ENCODE measurements at places on chromosomes 11 and 22. TPM values are rescaled to one million over a fixed set of nuclear protein-coding genes. Genes with fewer than 3 reads are reported as not detected.

The H19 gene
- 420 TPM for total RNA-seq

The CD3D gene
- 0.62 TPM for total RNA-seq

The CNGA4 gene
- total RNA-seq, result not detected

The MGAT3 gene
- 3.9 TPM for total RNA-seq

The HEPN1 gene
- total RNA-seq, result not detected

The ART1 gene
- 2.3 TPM for total RNA-seq

- peak; percentile 6 for DNase-seq
These were observed 20.0 kb upstream of the SMIM38 start for GRCh38 chr11:69135420-69136363.

DNA sequence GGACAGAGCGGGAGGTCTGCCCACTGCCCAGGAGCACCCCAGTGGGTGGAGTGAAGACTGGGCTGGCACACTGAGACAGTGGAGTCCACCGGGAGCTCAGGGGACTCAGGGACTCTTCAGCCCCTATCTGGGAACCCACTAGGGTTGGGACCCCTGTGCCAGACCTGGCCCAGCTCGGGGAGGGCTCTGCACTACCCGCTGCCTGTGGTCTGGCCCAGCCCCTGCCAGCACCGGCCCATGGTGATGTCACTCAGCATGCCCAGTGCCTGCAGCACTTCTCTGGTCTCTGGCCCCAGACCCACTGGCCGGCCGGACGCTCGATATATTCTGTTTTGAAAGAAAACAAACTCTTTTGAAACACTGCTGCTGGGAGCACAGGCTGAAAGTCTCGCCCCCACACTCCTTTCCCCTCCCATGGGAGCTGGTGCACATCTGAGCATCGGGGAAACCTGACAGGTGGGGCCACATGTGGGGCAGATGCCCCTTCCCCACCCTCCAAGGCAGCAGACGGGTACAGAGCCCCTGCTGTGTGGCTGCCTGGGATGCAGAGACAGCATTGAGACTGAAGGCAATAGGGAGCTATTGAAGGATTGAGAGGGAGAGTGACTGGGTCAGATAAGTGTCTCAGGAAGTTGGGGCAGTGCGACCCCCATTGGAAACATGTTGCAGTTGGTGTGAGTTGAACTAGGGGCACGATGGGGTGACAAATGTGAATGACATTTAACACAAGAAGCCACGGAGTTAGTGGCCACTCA lies 62.9 kb downstream of the MYEOV start:
- no peak for DNase-seq

DNA sequence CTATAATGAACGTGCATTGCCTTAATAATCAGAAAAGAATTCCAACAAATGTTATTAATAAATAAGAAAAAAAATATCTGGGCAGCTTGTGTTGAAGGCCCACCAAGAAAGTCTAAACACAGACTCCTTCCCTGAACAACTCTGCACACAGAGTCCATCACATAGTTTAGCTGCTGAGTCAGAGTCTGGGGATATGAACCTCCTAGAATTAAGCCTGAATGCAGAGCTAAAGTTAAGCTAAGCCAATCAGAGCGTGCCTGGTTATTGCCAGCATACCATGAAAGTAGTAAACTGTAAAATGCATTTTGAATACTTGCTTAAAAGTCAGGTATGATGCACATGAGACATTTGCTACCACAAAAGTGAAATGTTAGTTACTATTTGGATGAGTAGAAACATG lies 25.6 kb upstream of the TENM4 start:
- no peak for DNase-seq

GRCh38 chr11:10868352-10868751 lies 10.5 kb upstream of the ZBED5 start:
- no peak for DNase-seq

DNA sequence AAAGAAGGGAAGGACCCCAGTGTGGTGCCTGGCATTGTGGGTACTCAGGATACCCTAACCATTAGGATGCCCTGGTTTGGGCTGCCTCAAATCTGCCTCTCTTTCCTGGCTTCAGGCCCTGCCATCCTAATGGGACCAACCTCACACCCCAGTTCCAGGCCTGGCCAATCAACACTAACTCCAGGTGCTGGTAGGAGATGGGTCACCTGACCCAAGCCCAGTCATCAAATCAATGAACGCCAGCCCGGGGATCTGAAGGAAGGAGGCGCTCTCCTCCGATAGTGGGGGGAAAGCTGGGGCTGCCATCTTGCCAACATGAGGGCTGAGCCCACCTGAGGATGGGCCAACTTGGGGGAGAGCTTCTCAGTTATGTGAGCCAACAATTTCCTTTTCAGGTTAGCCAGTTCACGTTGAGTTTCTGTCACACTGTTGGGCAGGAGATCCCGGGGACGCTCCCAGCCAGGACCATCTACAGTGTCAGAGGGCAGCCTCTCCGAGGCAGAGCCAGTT lies 12.7 kb downstream of the MFNG start:
- DNase-seq, result no peak

DNA sequence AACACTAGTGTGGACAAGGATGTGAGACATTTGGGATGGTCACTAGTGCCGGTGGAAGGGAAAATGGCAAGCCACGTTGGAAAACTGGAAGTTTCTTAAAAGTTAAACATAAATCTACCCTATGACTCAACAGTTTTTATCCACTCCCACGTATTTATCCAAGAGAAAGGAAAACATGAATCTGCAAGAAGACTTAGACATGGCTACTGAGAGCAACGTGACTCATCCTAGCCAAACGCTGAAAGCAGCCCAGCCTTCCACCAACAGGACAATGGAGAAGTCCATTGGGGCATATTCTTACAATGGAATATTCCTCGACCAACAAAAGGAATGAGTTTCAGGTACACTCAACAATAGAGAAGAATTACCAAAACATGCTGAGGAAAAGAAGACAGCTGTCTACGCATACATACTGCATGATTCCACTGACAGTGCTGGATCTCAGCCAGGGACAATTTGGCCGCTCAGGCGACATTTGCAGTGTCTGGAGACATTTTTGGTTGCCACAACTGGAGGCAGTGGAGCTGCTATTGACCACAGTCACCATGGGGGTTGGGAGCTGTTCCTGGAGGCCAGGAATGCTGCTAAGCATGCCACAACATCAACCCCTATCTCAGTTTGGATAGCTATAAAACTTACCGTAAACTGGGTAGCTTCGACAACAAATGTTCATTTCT lies 21.2 kb downstream of the SYT13 start:
- no peak for DNase-seq

GRCh38 chr11:12258451-12258850 lies 118.9 kb upstream of the PARVA start:
- no peak for DNase-seq

DNA sequence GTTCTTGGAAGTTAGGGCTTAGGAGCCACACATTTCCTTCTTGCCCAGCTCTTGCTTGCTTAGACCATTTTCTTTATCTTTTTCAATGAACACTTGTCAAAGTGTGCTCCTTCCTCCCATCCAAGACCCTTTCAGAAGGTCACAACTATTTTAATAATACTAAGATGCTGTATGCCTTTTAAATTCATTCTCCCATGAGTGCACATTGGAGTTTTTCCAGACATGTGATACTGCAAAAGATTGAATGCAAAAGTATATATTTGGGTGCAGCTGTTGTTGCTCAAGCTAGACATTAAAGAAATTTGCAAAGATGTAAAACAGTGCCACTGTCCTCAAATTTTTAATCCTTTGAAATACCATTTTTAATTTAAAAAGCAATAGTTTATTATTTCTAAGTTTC lies 69.3 kb upstream of the TNRC6B start:
- DNase-seq, result no peak

All from Right ventricle myocardium superior (tissue), 1 donor.